Activated T-helper 2 cell treated with anti-CD3 and anti-CD28 coated beads, Interferon-gamma antibody, Interleukin-2, Interleukin-4, amounts not matched to agents 10 μg/mL and 5 μg/mL and 100 μg/mL, durations not matched to agents 14 hours and 24 hours and 36 hours (primary cell): ENCODE measurements at places on chromosomes 3 and 15. TPM values are rescaled to one million over a fixed set of nuclear protein-coding genes. Genes with fewer than 3 reads are reported as not detected.

- H3K36me3 ChIP-seq = no peaks in the 10 kb centered on the region
- H3K27me3 ChIP-seq = no peaks in the 10 kb centered on the region
- H3K27ac ChIP-seq = no peak overlapping the region
- no peak for DNase-seq
- H3K4me3 ChIP-seq = no peak overlapping the region
These were observed 222.4 kb upstream of the WNT5A start for GRCh38 chr3:55709411-55710012.

DNA sequence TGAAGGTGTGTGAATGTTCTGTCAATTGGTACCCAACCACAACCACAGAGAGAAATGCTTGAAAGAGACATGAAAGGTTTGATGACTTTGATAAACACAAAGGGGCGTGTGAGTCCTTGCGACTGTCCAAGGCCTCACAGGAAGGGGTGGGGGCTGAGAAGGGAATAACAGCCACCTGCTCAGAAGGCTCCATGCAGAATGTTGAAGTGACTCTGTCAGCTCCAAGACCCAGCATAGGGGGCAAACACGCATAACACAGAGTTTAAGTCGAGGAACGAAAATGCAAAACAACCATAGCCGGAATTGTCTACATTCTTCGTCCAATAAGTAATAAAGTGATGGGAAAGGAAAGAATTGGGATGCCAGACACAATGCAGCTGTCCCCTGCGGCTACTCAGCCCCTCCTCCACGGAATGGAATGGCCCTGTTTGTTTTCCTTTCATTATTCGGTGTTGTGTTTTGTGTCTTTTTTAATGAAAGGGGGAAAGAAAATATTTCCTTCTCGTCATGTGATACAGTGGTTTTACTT is 19.9 kb downstream of the TMEM212 start:
- peaks cover 14% of the 10 kb centered on the region for H3K27me3 ChIP-seq
- no peak overlapping the region for H3K4me3 ChIP-seq
- H3K27ac ChIP-seq = no peak overlapping the region
- H3K4me1 ChIP-seq = no peaks in the 10 kb centered on the region

DNA sequence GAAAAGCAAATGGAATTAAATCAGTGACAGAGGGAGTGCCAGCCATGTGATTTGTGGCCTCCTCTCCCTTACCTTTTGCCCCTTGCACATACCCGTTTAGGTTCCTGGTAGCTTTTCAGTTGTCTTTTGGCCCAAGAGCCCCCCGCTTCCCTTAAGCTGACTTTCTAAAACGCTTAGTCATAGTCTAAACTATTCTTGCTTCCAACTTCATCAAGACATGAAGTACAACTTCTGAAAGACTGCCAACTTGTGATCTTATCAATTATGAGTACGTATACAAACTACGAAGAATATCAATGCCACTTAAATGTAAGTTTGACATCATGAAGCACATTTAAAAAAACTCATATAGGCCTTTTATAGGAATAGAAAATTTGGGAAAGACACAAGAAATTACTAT is 61.9 kb downstream of the EIF3J start:
- peak overlapping the region; percentile 42 for H3K27ac ChIP-seq
- H3K36me3 ChIP-seq = peaks cover 61% of the 10 kb centered on the region
- H3K27me3 ChIP-seq = no peaks in the 10 kb centered on the region
- H3K4me1 ChIP-seq = peaks cover 23% of the 10 kb centered on the region

- H3K4me1 ChIP-seq = peaks cover 5% of the 10 kb centered on the region
- no peak overlapping the region for H3K4me3 ChIP-seq
- no peaks in the 10 kb centered on the region for H3K27me3 ChIP-seq
- H3K27ac ChIP-seq = no peak overlapping the region
- DNase-seq = no peak
- H3K36me3 ChIP-seq = no peaks in the 10 kb centered on the region
These were observed 8.3 kb upstream of the CHRM5 start for GRCh38 chr15:33959844-33960548.

DNA sequence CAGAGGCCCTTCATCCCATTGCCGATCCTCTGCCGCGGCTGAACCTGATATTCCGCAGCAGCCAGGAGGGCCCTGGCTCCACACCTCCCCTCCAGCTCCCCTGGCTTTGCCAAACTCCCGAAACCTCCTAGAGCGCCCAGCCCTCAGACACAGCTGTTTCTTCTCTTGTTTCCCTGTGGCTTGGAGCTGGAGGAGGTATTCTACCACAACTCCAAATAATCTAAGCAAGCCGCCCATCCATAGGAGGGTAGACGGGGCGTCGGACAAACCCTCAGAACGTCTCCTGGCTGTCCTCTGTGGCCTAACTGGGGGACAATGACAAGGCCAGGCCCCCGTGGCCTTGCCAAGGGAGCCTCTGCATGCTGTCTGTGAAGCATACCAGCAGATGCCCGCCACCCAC is 10.4 kb downstream of the PLA2G4D start:
- no peak for DNase-seq
- no peak overlapping the region for H3K27ac ChIP-seq
- no peak overlapping the region for H3K4me3 ChIP-seq
- H3K27me3 ChIP-seq = peaks cover 9% of the 10 kb centered on the region
- peaks cover 2% of the 10 kb centered on the region for H3K4me1 ChIP-seq

GRCh38 chr3:71369701-71370391 is 213.7 kb downstream of the FOXP1 start:
- DNase-seq = no peak
- H3K4me3 ChIP-seq = no peak overlapping the region
- H3K4me1 ChIP-seq = peaks cover 28% of the 10 kb centered on the region
- peaks cover 4% of the 10 kb centered on the region for H3K27me3 ChIP-seq
- H3K36me3 ChIP-seq = peaks cover 8% of the 10 kb centered on the region

DNA sequence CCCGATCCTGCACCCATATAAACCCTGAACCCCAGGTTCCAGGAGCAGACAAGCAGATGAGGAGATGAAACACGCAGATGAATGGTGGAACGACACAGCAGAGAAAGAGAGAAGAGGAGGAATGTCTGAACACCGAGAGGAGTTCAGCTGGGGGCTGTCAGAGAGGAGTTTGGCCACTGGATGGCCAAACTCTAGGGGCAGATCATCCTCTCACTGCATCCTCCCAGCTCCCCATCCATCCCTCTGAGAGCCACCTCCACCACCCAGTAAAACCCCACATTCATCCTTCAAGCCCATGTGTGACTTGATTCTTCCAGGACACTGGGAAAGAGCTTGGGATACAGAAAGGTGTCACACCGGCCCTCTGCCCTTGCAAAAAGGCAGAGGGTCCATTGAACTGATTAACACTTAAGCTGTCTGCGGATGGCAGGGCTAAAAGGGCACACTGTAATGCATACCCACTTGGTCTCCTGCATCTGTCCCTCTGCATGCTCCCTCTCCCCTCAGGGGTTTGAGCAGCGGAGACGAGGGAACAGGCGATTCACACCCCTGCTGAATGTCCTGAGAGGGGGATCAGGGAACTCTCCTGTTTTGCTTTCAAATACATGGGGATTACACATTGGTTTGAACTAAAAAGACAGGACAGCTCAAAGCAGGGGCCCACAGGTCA is 53.8 kb downstream of the TMED3 start:
- H3K4me3 ChIP-seq = no peak overlapping the region
- no peaks in the 10 kb centered on the region for H3K27me3 ChIP-seq
- H3K27ac ChIP-seq = no peak overlapping the region
- H3K36me3 ChIP-seq = no peaks in the 10 kb centered on the region
- DNase-seq = no peak
- no peaks in the 10 kb centered on the region for H3K4me1 ChIP-seq

- H3K27ac ChIP-seq = no peak overlapping the region
- no peaks in the 10 kb centered on the region for H3K36me3 ChIP-seq
- no peak overlapping the region for H3K4me3 ChIP-seq
- DNase-seq = no peak
- H3K27me3 ChIP-seq = no peaks in the 10 kb centered on the region
- H3K4me1 ChIP-seq = no peaks in the 10 kb centered on the region
These were observed 16.2 kb upstream of the DUT start for GRCh38 chr15:48315041-48315440.

DNA sequence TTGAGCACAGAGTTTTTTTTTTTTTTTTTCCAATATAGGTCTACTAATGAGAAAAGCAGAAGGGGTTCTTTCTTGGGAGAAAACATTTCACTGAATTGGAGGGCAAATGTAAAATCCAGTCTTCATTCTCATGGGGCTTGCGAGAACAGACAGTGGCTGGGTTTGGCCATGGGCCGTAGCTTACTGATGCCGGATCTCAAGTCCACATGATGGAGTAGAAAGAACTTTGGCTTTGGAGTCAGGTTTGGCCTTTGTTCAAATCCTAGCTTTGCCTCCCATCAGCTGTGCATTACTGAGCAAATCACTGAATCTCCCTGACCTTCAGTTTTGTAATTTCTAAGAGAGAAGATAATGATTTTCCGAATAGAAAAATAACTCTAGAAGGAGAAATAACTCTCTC is 59.7 kb downstream of the LMCD1 start:
- no peaks in the 10 kb centered on the region for H3K27me3 ChIP-seq
- DNase-seq = no peak
- no peaks in the 10 kb centered on the region for H3K4me1 ChIP-seq
- no peak overlapping the region for H3K4me3 ChIP-seq
- no peak overlapping the region for H3K27ac ChIP-seq

- peaks cover 25% of the 10 kb centered on the region for H3K27me3 ChIP-seq
- DNase-seq = peak; percentile 8
- peaks cover 31% of the 10 kb centered on the region for H3K4me1 ChIP-seq
- no peak overlapping the region for H3K27ac ChIP-seq
These were observed 21.1 kb upstream of the IQCF6 start for GRCh38 chr3:51799879-51800749.

DNA sequence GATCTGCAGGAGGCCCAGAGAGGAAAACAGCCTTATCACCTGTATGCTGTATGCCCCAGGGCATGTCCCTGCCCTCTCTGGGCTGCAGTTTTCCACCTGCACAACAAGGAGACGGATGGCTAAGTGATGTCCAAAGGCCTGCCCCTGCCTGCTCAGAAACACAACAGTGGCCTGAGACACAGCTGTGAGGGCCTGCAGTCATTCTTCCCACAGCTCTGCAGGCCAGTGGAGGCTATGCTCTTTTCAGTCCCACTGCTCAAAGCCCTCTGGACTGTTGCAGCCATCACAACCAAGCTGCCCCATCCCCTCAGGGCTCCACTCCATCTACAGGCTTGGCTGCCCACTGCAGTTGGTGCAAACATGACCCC is 5.2 kb upstream of the TBC1D2B start:
- H3K27ac ChIP-seq = peak overlapping the region; percentile 74
- peaks cover 34% of the 10 kb centered on the region for H3K4me1 ChIP-seq
- no peak overlapping the region for H3K4me3 ChIP-seq
- no peaks in the 10 kb centered on the region for H3K27me3 ChIP-seq

- H3K27me3 ChIP-seq = no peaks in the 10 kb centered on the region
- H3K4me1 ChIP-seq = peaks cover 12% of the 10 kb centered on the region
- no peak overlapping the region for H3K4me3 ChIP-seq
- H3K36me3 ChIP-seq = no peaks in the 10 kb centered on the region
- H3K27ac ChIP-seq = peak overlapping the region; percentile 26
- no peak for DNase-seq
These were observed 115.2 kb downstream of the ASB7 start for GRCh38 chr15:100717596-100717995.

ZNF80 gene
- 0.64 and 0.74 TPM in 2 replicates for total RNA-seq

DNA sequence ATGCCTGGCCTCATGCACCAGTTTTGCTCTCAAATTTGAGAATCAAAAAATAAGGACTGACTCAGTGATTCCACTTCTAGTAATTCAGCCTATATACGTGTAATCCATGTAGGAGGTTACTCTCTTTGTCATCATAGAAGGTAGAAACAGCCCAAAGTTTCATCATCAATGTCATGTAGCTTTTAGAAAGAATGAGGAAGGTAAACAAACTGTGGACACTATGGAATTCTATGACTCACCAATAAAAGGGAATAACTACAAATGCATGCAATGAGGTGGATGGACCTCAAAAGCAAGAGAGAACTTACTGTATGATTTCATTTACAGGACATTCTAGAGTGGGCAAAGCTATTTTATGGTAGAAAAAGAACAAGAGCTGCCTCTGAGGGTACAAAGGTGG is 93.2 kb upstream of the LRIG1 start:
- H3K27me3 ChIP-seq = peaks cover 28% of the 10 kb centered on the region
- DNase-seq = no peak
- H3K27ac ChIP-seq = no peak overlapping the region
- no peaks in the 10 kb centered on the region for H3K4me1 ChIP-seq
- H3K4me3 ChIP-seq = no peak overlapping the region

DNA sequence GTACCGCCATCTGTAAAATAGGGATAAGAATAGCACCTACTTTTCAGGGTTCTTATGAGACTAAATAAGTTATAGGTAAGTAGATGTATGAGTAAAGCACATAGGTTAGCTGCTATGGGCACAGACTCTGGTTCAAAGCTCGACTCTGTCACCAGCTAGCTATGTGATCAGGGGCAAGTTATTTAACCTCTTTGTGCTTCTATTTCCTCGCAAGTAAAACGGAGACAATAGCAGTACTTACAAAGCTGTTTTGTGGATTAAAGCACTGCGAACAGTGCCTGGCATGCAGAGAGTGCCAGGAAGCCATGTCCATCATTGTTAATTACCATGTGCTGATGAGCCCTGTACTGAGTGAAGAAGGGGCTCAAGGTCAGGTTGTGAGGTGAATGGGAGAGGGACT is 1.9 kb downstream of the LAMP3 start:
- H3K4me3 ChIP-seq = peak overlapping the region; percentile 23
- no peaks in the 10 kb centered on the region for H3K27me3 ChIP-seq
- H3K36me3 ChIP-seq = peaks cover 3% of the 10 kb centered on the region
- H3K27ac ChIP-seq = no peak overlapping the region
- DNase-seq = no peak

- H3K4me1 ChIP-seq = peaks cover 34% of the 10 kb centered on the region
- H3K4me3 ChIP-seq = no peak overlapping the region
- H3K36me3 ChIP-seq = peaks cover 13% of the 10 kb centered on the region
- H3K27me3 ChIP-seq = no peaks in the 10 kb centered on the region
- no peak for DNase-seq
These were observed 7.3 kb downstream of the FAM98B start for GRCh38 chr15:38461066-38461833.

DNA sequence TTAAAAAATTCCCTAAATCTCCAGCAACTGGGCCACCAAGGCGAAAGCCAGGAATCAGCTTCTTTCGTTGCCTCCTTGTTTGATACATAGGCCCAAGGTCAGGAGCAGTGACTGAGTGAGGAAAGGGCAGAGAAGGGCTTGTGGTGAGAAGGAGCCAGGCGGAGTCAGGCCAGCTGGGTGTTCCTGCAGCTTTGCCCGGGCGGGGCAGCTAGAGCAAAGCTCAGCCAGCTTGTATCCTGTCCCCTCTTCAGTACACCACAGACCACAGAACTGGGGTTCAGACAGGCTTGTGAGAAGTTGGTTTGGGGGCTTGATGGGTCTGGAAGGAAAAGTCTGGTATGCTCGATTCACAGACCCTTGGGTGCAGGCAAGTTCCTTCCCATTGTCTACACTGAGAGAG is 52.6 kb downstream of the CCK start:
- H3K4me3 ChIP-seq = no peak overlapping the region
- H3K4me1 ChIP-seq = peaks cover 49% of the 10 kb centered on the region
- H3K27ac ChIP-seq = no peak overlapping the region
- H3K27me3 ChIP-seq = no peaks in the 10 kb centered on the region
- H3K36me3 ChIP-seq = peaks cover 54% of the 10 kb centered on the region
